Effector memory CD8-positive, alpha-beta T cell (primary cell): ENCODE measurements at places on chromosomes 12 and 14.

GRCh38 chr12:101823891-101824290 is 6.9 kb downstream of the GNPTAB start:
- peak; percentile 71 for DNase-seq
- peak overlapping the region; percentile 72 for H3K4me3 ChIP-seq
- H3K36me3 ChIP-seq: peaks cover 8% of the 10 kb centered on the region
- peaks cover 78% of the 10 kb centered on the region for H3K4me1 ChIP-seq

DNA sequence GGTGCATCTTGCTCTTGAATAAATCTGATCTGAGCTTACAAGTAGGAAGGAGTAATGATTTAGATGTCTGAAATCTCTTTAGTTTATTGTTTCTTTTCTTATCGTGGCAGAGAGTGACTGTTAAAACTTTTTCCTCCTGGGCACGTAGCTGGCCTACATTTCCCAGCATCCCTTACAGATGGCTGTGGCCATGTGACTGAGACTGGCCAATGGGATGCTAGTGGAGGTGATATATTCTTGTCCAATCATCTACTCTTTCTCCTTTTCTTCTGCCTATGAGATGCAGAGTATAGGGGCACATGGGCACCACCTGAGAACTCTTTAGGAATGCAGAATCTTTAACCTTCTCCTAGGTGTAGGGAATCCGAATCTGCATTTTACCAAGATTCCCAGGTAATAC is 237.3 kb downstream of the RGS6 start:
- no peaks in the 10 kb centered on the region for H3K4me1 ChIP-seq
- no peaks in the 10 kb centered on the region for H3K36me3 ChIP-seq
- H3K27me3 ChIP-seq: peaks cover 24% of the 10 kb centered on the region
- no peak for DNase-seq
- H3K27ac ChIP-seq: no peak overlapping the region
- H3K4me3 ChIP-seq: no peak overlapping the region

DNA sequence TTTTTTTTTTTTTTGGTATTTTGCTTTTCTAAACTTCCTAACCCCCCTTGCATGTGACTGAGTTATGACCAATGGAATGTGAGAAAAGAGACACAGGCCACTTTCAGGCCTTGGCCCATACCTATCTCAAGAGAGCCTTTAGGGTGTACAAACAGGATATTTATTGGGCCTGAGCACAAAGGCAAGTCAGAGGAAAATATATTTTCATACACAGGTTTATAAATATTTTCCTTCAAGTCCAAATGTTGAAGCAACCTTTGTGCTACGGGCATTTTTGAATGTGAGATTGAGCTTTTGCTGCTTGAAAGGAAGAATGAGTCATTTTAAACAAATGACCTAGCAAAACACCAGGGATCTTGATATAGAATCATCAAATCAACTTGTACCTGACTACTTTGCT is 228.6 kb upstream of the E2F7 start:
- no peaks in the 10 kb centered on the region for H3K27me3 ChIP-seq
- no peak overlapping the region for H3K27ac ChIP-seq
- no peak for DNase-seq
- no peaks in the 10 kb centered on the region for H3K36me3 ChIP-seq
- H3K4me1 ChIP-seq: no peaks in the 10 kb centered on the region
- H3K4me3 ChIP-seq: no peak overlapping the region

DNA sequence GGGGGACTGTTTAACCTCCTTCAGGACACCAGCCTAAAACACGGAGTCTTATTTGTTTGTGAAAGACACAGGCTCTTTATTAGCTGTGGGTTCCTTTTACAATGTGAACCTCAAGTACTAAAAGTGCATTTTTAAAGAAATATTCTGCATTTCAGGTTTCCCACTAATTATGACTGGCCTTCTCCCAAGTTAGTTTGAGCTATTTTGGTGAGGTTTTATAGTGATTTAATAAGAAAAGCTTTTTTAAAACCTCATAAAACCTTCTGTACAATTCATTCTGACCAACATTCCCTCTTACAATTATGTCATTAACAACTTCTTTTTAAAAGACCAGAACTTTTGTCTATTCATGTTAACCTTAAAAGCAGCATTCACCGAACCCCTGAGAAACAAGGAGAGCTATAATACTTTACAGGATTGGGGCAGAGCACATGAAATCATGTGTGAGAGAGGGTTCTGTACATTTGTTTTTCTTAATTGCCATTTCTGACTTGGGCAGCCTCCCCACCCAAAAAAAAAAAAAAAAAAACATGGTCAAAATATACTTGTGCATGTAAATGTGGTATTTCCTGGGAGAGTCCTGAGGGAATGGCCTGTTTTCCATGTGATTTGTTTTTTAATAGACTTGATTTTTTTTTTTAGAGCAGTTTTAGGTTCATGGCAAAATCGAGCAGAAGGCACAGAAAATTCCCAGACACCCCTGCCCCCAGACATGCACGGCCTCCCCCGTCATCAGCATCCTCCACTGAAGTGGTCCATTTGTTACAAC is 169.5 kb downstream of the CHST11 start:
- no peak overlapping the region for H3K4me3 ChIP-seq
- H3K36me3 ChIP-seq: peaks cover 12% of the 10 kb centered on the region
- peaks cover 77% of the 10 kb centered on the region for H3K4me1 ChIP-seq
- DNase-seq: no peak
- peak overlapping the region; percentile 28 for H3K27ac ChIP-seq
- no peaks in the 10 kb centered on the region for H3K27me3 ChIP-seq

DNA sequence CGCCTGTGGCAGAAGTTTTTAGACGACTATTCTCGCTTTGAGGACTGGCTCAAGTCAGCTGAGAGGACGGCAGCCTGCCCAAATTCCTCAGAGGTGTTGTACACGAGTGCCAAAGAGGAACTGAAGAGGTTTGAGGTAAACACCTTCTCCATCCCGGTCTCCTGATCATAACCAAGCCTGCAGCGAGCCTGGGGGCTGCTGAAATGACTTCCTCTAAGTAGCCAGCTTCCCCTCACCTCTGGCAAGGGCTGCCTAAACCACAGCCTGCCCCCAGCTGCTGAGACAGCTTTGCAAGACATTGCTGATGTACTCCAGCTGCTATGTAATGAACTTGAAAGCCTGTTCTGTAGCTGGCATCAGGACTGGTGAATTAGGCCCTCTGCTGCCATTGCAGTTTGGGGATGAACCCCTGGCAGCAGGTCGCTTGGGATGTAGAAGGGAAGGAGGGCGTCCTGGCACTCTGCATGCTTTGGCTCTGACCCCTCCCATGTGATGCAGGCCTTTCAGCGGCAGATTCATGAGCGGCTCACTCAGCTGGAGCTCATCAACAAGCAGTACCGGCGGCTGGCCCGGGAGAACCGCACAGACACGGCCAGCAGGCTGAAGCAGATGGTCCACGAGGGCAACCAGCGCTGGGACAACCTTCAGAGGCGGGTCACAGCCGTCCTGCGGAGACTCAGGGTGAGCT is 84.6 kb downstream of the ESR2 start:
- H3K4me3 ChIP-seq: no peak overlapping the region
- H3K27ac ChIP-seq: no peak overlapping the region
- peaks cover 2% of the 10 kb centered on the region for H3K4me1 ChIP-seq
- H3K36me3 ChIP-seq: peaks cover 75% of the 10 kb centered on the region
- H3K27me3 ChIP-seq: no peaks in the 10 kb centered on the region
- DNase-seq: no peak

GRCh38 chr12:44930972-44931600 is 55.0 kb upstream of the NELL2 start:
- no peak for DNase-seq
- no peaks in the 10 kb centered on the region for H3K27me3 ChIP-seq
- H3K36me3 ChIP-seq: no peaks in the 10 kb centered on the region

- peaks cover 22% of the 10 kb centered on the region for H3K36me3 ChIP-seq
- H3K27me3 ChIP-seq: no peaks in the 10 kb centered on the region
- no peak overlapping the region for H3K4me3 ChIP-seq
These were observed 8.6 kb downstream of the SLC25A29 start for GRCh38 chr14:100297320-100298300.

DNA sequence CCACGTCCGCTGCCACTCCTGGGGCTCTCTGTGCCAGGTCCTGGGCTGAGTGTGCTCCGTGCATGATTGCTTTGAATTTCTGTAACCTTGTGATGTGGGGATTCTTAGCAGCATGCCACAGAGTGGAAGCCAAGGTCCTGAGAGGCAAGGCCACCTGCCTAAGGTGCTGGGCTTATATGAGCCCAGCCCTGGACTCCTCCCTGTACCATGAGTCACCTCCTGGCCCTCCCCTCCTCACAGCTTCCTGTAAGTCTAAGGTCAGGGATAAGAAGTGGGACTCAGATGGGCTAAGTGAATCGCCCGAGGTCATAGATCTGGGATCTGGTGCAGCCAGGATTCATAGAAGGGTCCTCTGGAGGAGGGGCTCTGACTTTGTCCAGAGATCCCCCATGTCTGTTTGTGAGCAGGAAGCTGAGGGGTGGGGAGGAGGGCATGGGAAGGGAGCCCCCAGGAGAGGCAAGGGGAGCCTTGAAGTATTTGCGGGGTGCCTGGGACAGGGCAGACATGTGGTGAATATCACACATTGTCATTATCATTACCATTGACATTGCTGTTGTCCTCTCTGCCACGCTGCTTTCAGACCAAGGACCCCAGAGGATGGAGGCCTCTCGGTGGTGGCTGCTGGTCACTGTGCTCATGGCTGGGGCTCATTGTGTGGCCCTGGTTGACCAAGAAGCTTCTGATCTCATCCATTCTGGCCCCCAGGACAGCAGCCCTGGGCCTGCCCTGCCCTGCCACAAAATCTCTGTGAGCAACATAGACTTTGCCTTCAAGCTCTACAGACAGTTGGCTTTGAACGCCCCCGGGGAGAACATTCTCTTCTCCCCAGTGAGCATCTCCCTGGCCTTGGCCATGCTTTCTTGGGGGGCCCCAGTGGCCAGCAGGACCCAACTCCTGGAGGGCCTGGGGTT is 28.8 kb downstream of the SERPINA3 start:
- H3K4me1 ChIP-seq: no peaks in the 10 kb centered on the region
- no peak for DNase-seq
- H3K27ac ChIP-seq: no peak overlapping the region
- H3K27me3 ChIP-seq: peaks cover 8% of the 10 kb centered on the region
- no peaks in the 10 kb centered on the region for H3K36me3 ChIP-seq

- DNase-seq: no peak
- H3K36me3 ChIP-seq: no peaks in the 10 kb centered on the region
- no peak overlapping the region for H3K4me3 ChIP-seq
- no peak overlapping the region for H3K27ac ChIP-seq
- H3K4me1 ChIP-seq: no peaks in the 10 kb centered on the region
These were observed 179.8 kb downstream of the CALM1 start for GRCh38 chr14:90576581-90576980.

GRCh38 chr12:82835217-82835616 is 148.5 kb downstream of the TMTC2 start:
- no peaks in the 10 kb centered on the region for H3K4me1 ChIP-seq
- H3K27ac ChIP-seq: no peak overlapping the region
- H3K4me3 ChIP-seq: no peak overlapping the region
- no peaks in the 10 kb centered on the region for H3K36me3 ChIP-seq
- no peak for DNase-seq
- H3K27me3 ChIP-seq: no peaks in the 10 kb centered on the region

- no peak for DNase-seq
- H3K27ac ChIP-seq: no peak overlapping the region
- no peaks in the 10 kb centered on the region for H3K36me3 ChIP-seq
- no peaks in the 10 kb centered on the region for H3K27me3 ChIP-seq
- H3K4me1 ChIP-seq: peaks cover 15% of the 10 kb centered on the region
- H3K4me3 ChIP-seq: no peak overlapping the region
These were observed 31.4 kb downstream of the DCP1B start for GRCh38 chr12:1972856-1973317.

GRCh38 chr14:56027916-56028712 is 90.1 kb upstream of the PELI2 start:
- no peak for DNase-seq
- H3K27ac ChIP-seq: no peak overlapping the region
- no peak overlapping the region for H3K4me3 ChIP-seq
- H3K36me3 ChIP-seq: no peaks in the 10 kb centered on the region
- H3K4me1 ChIP-seq: peaks cover 4% of the 10 kb centered on the region

GRCh38 chr14:51869411-51870100 is 9.1 kb downstream of the GNG2 start:
- H3K4me1 ChIP-seq: peaks cover 43% of the 10 kb centered on the region
- peaks cover 20% of the 10 kb centered on the region for H3K36me3 ChIP-seq
- H3K27ac ChIP-seq: no peak overlapping the region
- no peaks in the 10 kb centered on the region for H3K27me3 ChIP-seq
- peak; percentile 42 for DNase-seq
- H3K4me3 ChIP-seq: peak overlapping the region; percentile 62

GRCh38 chr12:109811624-109811995 is 21.6 kb downstream of the TRPV4 start:
- no peaks in the 10 kb centered on the region for H3K27me3 ChIP-seq
- no peak overlapping the region for H3K4me3 ChIP-seq

DNA sequence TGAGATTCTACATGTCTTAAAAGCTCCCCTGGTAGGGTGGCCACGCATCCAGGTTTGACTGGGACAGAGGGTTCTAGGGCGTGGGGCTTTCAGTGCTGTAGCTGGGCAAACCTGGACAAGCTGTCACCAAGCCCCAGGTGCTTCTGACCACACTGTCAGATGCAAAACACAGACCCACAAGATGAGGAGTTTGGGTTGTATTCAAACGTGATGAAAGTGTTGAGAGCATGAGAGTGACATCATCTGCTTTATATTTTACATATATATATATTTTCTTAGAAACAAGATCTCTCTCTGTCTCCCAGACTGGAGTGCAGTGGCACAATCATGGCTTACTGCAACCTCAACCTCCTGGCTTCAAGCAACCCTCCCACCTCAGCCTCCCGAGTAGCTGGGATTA is 210.1 kb downstream of the DPF3 start:
- no peak for DNase-seq
- no peak overlapping the region for H3K4me3 ChIP-seq
- no peak overlapping the region for H3K27ac ChIP-seq
- no peaks in the 10 kb centered on the region for H3K27me3 ChIP-seq
- H3K36me3 ChIP-seq: no peaks in the 10 kb centered on the region

- H3K4me3 ChIP-seq: no peak overlapping the region
- no peak overlapping the region for H3K27ac ChIP-seq
- DNase-seq: no peak
- H3K27me3 ChIP-seq: peaks cover 9% of the 10 kb centered on the region
These were observed 159.5 kb upstream of the GRIP1 start for GRCh38 chr12:66838366-66838765.

DNA sequence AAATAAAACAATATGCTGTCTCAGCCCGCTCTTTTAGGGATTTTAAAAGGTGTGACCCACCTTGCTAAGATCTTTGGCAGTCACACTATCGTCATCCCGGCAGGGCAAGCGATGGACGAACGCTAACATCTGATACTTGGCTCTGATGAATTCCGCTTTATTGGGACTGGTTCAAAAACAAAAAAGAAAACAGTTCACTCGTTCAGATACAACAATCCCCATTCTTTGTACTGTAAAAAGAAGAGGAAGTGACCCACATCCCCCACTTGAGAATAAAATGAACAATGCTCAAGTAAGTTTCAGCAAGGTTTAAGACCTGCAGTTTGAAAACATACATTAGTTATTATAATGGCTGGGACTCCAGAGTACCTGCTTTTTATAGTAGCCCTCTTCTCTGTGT is 7.3 kb downstream of the GIT2 start:
- H3K36me3 ChIP-seq: peaks cover 73% of the 10 kb centered on the region
- H3K4me1 ChIP-seq: peaks cover 39% of the 10 kb centered on the region
- no peak overlapping the region for H3K4me3 ChIP-seq
- no peaks in the 10 kb centered on the region for H3K27me3 ChIP-seq
- DNase-seq: no peak
- peak overlapping the region; percentile 62 for H3K27ac ChIP-seq
